K562 (cell line): ENCODE measurements at places on chromosomes 16 and 17.

- peak; percentile 71 for DNase-seq
These were observed 108.5 kb upstream of the CCL2 start for GRCh38 chr17:34146440-34147043.

GRCh38 chr16:3577302-3577752 is at the start of gene NLRC3:
TSS of gene NLRC3 (minus strand) at chr16:3577403. CDS start at chr16:3565036, 12,367 bp downstream.
- DNase-seq: no peak

- no peak for DNase-seq
These were observed 25.0 kb downstream of the RMI2 start for GRCh38 chr16:11370084-11370931.

DNA sequence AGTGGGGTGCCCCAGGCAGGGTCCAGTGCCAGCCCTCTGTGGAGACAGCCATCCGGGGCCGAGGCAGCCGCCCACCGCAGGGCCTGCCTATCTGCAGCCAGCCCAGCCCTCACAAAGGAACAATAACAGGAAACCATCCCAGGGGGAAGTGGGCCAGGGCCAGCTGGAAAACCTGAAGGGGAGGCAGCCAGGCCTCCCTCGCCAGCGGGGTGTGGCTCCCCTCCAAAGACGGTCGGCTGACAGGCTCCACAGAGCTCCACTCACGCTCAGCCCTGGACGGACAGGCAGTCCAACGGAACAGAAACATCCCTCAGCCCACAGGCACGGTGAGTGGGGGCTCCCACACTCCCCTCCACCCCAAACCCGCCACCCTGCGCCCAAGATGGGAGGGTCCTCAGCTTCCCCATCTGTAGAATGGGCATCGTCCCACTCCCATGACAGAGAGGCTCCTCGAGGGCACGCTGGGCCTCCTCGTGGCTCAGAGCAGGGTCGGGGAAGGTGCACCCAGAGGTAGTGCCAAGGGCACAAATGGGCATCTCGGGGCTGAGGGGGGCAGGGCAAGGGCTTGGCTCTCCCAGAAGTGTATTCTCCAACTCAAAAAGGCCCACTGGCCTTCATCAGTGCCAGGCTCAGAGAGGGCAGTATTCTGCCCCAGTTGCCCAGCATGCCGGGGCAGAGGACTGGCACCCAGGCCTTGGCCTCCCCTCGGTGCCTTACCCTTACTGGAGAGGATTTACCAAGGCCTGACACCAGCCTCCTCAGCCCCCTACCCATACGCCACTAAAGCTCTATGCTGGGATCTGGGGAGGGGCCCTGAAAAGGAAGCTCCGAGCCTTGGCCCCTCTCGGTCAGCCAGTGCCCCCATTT is at the start of gene CDH5:
CDH5 (plus strand) TSS at position 259 of the 867 bp plus-strand sequence. CDS start 12,647 bp downstream, outside the sequence.
- no peak for DNase-seq

- peak; percentile 19 for DNase-seq
These were observed 11.8 kb upstream of the TEKT1 start for GRCh38 chr17:6843241-6843880.

DNA sequence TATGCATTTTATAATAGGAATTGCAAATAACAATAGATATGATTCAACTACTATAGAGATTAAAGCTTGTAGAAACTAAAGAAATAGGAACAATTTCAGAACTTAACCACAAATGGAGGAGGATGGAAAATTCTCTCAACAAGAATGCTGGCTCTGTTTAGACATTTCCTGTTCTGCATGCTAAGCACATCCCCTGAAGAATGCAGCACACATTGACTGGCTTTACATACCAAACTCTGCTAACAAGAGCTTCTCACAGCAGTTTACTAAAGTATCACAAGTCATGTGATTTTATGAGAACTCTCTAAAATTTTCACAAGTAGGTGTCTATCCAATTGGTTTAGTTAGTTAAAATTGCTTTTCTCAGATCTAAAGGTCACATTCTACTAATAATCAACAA is 85.2 kb downstream of the SPAG9 start:
- no peak for DNase-seq

DNA sequence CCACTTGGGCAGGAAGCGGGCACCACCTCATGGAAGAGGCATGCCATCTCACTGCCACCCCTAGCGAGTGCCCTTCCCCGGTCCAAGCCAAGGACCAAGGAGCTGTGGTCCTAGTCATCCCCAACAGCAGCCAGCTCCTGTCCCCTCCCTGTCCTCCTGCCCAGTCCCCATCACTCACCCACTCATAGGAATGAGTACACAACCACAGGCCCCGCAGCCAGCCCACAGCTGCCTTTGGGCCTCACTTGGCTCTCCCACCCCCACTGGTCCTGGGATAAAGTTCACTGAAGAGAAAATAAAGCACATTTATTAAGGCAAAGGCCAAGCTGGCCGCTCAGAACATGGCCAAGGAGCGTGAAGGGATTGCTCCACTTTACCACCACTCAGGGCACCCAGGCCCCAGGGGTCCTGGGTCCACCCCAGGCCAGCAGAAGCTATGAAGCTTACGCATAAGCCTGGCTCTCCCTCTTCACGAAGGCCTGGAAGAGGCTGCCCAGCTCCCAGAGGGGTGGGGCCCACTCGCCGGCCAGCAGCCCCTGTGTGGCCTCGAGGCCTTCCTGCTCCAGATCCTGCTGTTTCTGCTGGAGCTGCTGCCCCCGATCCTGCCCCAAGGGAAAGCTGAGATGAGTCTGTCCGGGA is 3.6 kb downstream of the SCRN2 start:
- no peak for DNase-seq

DNA sequence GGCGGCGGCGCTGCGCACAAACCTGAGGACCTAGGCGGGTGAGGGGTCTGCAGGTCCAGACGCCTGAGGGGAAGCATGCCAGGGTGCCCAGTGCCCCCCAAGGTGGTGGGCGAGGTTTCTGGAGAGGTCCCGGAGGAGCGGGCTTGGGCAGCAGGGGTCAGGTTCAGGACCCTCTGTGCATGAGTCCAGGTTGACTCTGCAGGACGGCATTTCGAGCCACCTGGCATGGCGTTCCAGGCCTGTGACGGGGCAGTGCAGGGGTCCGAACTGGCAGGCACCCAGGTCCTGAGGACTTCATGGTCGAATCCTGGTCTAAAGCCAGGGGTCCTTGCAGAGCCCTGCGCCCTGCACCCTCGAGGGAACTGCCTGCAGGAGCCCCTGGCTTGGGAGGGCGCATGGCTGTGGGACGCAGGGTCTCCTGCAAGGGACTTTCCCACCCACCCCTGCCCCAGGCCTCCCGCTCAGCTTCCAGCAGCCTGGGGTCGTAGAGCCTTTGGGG is 3.5 kb downstream of the SLC16A3 start:
- DNase-seq: no peak

GRCh38 chr17:15966183-15966878 is 21.4 kb downstream of the ADORA2B start:
- DNase-seq: no peak

DNA sequence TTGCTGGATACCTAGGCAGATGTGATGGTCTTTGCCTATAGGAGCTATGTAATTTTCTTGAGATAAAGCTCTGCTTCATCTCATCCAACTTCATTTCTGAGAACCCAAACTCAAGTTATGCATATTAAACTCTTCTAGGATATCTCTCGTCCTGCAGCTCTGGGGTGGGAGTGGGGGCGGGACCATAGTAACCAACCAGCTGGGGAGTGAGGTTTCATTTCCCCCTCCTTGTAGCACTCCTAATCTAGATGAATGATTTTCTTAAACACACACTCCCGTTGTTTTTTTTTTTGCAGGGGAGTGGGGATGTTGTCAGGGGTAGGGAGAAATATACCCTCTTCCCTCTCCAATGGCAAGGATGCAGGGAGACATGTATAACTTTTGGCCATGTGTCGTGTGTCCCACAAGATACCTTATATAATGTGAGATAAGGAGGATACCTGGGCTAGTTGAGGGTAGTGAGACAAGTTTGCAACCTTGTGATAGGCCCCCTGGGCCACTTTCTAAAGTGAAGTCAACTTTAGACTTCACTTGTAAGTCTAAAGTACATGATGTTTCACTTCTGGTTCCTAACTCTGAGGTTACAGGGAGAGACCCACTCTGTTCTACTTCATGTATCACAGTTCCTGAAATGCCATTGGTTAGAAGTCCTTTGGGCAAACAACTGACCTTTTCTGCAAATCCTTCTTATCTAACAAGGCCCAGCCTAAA is 10.5 kb upstream of the HEATR6 start:
- DNase-seq: peak; percentile 21

- DNase-seq: peak; percentile 54
These were observed 825 bp downstream of the METTL9 start for GRCh38 chr16:21600031-21600773.

GRCh38 chr16:51268237-51268636 is 117.2 kb upstream of the SALL1 start:
- DNase-seq: no peak

GRCh38 chr17:57674894-57675293 is 70.2 kb downstream of the CCDC182 start:
- no peak for DNase-seq

- DNase-seq: no peak
These were observed 112.1 kb downstream of the ADAMTS18 start for GRCh38 chr16:77322757-77323156.

DNA sequence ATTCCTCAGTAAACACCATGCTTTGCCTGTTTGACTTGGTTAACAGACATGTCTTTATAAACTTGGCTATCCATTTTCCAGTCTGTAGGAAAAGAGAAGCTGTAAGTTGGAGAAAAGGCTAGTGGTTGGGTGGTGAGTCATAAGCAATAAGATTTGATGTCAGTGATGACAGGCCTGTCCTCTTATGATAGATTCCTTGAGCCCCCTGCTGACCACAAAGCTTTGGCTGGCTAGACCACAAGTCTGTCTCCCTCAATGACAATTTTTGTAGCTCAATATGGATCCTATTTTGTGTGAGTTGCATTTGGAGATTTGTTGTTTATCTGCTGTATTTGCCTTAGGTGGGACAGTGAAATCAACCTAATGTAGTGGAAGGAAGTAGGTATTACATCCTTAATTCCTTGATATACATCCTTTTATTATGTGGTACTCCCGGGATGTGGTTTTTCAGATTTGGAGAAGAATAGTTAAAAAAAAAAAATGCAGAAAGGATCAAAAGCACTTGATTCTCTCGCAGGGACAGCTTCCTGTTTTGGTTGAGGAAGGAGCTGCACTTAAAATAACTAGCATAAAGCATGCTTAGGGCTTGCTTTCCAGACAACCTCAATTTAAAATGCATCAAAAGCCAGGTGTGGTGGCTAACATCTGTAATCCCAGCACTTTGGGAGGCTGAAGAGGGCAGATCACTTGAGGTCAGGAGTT is 67.4 kb downstream of the SIAH1 start:
- DNase-seq: peak; percentile 57

DNA sequence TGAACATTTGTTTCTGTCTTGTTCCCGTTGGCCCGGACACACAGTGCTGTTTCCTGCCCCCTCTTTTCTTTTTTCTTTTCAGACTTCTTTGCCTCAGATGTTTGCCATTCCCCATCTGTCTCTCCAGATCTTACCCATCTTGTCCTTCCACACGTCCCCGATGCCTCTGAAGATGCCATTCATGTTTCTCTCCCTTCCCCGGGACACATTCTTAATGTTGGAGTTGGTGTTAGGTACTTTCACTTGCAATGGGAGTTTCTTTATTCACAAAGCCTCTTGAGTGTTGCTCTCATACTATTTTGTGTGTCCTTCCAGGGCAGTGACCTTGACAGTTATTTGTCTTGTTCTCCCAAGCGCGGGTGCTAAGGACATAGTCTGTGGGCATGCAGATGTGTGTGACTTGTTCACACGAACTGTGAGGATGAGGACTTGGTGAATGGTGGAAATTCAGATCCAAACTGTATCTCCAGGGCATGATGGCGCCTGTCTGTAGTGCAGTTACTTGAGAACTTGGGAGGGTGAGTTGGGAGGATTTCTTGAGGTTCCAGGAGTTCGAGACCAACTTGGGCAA is 8.3 kb downstream of the SEC14L1 start:
- no peak for DNase-seq

- no peak for DNase-seq
These were observed 34.8 kb upstream of the NDRG4 start for GRCh38 chr16:58464916-58465731.

DNA sequence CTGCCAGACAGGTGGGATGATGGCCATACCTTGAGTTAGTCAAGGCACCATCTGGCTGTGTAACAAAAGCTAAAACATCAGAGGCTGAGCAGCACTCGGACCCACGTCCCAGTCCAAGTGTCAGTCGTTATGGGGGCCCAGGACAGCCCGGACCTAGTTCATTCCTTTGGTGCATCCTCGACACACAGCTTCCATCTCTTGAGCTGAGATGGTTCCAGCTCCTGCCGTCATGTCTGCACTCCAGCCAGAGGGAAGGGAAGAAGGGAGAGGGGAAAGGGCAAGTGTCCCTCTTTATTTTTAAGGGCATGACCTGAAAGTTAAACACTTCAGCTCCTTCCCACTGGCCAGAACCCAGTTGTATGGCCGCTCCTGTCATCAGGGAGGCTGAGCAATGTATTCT is 218.0 kb downstream of the SEC14L1 start:
- no peak for DNase-seq

DNA sequence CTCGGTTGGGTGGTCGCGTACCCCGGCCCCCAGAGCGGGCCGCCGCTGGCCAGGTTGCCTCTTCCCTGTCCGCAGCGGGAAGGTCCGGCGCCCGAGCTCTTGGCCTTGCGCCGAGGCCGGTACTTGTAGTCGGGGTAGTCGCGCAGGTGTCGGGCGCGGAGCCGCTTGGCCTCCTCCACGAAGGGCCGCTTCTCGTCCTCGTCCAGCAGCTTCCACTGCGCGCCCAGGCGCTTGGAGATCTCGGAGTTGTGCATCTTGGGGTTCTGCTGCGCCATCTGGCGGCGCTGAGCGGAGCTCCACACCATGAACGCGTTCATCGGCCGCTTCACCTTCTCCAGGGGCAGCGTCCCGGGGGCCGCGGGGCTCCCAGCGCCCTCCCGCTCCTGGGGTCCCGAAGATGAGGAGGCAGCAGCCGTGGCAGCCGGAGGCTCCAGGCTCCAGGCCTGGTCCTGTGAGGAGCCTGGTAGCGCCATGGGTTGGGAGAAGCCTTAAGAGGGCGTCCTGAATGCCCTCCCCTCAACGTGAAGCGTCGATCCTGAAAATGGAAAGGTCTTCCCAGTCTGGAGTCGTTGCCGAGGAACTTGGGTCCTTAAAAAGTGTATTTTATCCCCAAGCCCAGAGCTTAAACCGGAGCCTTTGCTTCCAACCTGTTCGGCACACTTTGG is 558 bp downstream of the SOX15 start:
- no peak for DNase-seq

DNA sequence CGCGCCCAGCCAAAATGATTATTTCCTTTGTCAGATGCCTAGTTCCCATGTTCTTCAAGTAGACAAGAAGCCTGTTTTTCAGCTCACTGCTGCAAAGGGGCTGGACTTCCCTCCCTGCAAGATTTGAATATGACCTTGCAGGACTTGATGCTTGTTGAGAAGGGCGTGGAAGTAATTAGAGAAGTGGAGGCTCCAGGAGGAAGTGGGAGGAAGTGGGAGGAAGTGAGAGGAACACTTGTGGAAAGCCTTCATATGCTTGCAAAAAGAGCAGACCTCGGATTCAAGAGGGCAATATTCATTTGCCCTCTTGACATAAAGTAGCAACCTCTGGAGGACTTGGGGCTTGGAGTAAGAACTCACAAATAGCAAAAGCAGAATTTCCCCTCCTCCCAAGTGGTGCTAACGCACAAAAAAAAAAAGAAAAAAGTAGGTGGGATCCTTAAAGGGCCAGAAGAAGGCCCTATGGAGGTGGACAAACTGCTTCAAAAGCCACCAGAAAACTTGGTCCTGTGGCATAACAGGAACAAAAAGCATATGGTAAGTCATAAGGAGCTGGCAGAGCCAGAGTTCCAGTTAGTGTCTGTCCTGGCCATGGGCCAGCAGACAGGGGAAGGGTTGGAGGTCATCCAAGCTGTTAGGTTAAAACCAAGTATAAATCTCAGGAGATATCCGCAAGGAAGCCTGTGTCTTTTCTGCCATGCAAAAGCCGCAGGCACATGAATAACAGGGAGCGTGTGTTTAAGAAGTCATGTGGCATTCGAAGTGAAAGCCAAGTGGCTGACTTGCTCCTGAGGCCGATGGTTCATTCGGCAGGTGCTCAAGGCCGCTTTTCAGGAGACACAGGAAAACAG is 20.6 kb upstream of the PRKAR1A start:
- DNase-seq: peak; percentile 14
